ENCODE measurements at places on chromosomes 4 and X.

- DNase-seq = peak; percentile 13
These were observed 32.9 kb upstream of the PRPS2 start for GRCh38 chrX:12758291-12758690.

DNA sequence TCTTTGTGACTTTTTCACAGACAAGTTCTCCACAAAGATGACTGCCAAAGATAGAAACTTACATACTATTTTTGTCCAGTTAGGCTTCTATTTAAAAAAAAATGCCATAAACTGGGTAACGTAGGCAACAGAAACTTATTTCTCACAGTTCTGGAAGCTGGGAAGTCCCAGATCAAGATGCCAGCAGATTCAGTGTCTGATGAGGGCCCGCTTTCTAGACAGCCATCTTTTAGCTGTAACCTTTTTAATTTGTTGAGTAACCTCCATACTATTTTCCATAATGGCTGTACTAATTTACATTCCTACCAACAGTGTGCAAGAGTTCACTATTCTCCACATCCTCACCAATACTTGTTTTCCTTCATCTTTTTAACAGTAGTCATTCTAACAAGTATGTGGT lies 55.5 kb downstream of the ARHGEF38 start:
- no peak for DNase-seq

- no peak for DNase-seq
These were observed 354.9 kb upstream of the HS3ST1 start for GRCh38 chr4:11783588-11783987.

DNA sequence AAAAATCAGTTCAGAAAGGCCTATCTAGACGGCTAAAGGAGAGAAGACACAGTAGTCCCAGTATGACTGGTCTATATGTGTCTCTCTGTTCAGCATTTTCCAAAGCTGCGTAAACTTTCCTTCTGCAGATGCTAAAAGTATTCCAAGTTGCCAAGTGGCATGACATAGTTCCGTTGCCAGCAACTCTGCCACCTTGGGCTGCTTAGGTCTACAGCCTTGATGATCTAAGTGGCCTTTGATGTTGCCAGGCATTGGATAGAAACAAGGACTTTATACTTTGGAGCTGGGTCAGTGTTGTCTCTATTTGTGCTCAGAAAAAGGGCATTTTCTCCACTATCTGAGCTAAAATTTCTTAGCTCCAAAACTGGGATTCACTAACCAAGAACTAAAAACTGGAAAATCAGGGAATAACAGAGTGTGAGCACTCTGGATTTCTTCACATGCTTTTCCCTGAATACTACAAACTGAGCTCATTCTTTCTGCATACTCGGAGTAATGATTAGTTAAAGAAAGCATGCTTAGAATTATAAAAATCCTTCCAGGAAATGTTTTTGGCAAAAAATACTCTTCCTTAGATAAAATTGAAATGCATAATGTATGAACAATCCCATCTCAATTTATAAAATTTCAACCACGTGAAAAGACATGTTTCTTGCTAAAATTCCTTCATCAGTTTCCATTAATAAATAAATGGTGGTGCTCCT lies 191.4 kb downstream of the ADAMTS3 start:
- no peak for DNase-seq

DNA sequence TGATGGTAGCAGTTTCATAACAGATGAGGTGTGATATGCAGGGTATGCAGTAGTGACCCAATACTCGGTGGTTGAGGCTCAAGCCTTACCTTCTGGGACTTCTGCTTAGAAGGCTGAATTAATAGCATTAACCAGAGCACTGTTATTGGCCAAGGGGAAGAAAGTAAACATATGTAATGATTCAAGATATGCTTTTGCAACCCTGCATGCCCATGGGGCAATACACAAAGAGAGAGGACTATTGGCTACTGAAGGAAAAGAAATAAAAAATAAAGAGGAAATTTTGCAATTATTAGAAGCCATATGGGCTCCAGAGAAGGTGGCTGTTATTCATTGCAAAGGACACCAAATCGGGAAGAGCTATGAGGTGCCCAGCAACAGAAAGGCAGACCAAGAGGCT lies 8.7 kb downstream of the GAGE10 start:
- no peak for DNase-seq

DNA sequence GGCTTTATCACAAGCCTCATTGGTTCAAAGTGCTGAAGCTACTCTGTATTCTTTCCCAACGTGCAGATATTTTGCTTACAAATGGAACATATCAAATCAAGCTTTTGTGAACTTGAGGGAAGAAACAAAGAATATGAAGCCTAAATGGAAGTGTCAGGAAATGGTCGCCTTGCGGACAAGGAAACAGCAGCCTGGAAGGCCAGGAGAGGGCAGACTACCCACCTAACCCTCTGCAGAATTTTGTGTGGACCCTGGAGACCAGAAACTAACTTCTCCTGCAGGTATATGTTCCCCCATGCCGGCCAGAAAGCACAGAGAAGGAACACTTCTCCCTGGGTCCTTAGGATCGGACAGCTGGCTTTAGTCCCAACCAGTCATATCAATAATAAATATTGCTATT lies 1425.8 kb downstream of the PCDH7 start:
- DNase-seq = no peak

DNA sequence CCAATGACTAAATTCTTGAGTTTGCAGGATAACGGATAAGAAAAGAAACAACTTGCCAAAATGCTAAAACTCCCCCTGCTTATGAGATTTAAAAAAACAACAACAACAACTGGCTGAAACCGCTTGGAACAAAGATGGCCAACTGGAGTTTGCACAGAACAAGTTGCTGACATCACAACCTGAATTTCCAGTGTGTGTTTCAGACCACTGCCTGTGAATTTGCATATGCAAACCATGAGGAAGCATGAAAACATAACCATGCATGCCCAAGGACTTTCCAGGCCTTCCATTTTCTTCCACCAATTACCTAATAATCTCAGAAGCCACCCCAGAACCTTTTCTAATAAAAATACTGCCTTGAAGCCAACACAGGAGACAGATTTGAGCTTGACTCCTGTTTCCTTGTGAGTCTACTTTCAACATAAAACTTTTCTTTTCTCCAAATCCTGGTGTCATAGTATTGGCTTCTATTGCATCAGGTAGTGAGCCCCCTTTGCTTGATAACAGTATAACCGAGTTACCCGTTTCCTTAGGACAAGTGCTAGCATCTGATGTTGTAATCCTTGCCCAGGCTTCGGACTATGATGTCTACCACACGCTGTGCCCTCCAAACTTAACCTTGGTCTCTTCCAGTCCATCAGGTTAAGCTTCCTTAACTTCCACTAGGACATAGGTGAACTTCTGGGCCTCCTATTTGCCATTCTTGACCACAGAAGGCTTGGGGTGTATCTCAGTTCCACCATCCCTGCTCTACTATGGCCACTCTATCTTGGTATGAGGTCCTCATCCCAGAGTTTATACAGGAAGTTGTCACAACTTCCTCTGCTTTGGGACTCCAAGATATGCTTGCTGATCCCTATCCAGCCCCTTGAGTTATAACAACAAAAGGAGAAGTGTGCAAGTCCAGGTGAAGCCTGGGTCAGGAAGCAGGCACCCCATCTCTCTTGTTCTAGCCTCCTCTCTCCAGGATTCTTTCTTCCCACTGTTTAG lies 385.5 kb upstream of the INTU start:
- DNase-seq = no peak

DNA sequence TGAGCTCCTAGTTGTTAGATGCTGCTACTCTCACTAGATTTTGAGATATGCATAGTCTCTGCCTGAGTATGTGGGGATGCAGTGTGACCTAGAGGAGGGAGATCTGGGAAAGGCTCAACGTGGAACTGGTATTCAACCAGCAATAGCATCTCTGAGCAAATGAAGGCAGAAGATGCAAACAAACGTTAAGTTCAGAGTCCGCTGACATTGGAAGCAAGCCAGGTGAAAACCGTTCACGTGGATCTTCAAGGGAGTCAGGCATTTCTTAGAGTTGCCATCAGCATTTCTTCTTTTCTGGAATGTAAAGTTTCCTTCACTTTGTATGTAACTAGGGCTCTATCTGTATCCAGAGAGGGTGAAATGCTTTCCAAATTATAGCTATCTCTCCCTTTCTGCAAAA lies 59.9 kb downstream of the C4orf51 start:
- DNase-seq = no peak

GRCh38 chr4:118313098-118313497 lies 39.7 kb downstream of the PRSS12 start:
- DNase-seq = no peak

GRCh38 chrX:129427267-129427666 lies 96.0 kb downstream of the SMARCA1 start:
- no peak for DNase-seq

GRCh38 chrX:69067841-69068240 lies 97.4 kb downstream of the PJA1 start:
- no peak for DNase-seq

- DNase-seq = peak; percentile 5
These were observed 335.5 kb downstream of the IL15 start for GRCh38 chr4:141971869-141972268.

DNA sequence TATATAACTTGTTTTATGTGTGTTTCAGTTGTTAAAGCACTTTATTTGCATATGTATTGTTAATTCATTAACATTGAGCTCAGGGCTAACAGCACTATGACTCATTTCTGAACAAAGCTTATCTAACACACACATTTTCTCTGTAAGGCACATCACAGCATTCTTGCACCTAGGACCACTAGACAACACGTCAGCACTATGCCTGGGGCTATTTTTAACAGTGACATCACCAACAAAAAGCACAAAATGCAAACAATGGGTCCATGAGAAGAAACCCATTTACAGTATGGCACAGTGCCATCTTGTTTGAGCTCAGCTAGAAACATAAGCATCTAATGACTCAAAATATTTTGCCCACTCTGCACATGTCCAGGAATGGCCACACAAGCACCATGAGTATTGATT lies 124.4 kb downstream of the RELL1 start:
- DNase-seq = peak; percentile 45

DNA sequence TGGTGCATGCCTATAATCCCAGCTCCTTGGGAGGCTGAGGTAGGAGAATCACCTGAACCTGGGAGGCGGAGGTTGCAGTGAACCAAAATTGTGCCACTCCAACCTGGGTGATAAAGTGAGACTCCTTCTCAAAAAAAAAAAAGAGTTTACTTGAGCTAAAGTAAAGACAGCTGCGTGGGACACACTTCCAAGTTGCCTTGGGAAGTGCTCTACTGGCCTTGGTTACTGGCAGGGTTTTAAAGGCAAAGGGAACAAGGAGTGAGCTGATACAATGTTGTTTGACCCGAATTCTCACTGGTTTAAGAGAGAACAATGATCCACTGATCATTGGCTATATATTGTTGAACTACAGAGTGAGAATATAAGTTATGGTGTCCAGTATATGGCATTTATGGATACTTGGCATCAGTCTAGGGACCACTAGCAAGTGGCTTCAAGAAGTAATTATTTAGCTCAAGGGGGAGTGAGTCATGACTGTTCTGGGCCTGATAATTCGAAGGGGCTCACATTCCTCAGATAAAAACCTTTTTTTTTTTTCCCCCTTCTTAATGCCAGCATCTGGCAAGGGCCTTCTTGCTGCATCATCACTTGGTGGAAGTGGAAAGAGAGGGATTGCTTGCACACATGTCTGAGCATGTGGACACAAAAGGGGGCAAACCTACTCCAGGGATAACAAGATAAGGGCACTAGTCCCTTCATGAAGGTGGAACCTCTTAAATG lies 32.3 kb downstream of the GRK4 start:
- DNase-seq = no peak

GRCh38 chrX:81316163-81316562 lies 114.3 kb downstream of the SH3BGRL start:
- DNase-seq = no peak

Measured in A172 (cell line).